NCI-H146 (cell line): ENCODE measurements at places on chromosomes 1 and 21.
A peak's percentile ranks its signal among the peaks of the same experiment; 100 is the strongest.

GRCh38 chr1:185017966-185018365 is 27.4 kb upstream of the RNF2 start:
- DNase-seq, result no peak

GRCh38 chr1:179031855-179032513 is 6.3 kb downstream of the FAM20B start:
- DNase-seq, result no peak

DNA sequence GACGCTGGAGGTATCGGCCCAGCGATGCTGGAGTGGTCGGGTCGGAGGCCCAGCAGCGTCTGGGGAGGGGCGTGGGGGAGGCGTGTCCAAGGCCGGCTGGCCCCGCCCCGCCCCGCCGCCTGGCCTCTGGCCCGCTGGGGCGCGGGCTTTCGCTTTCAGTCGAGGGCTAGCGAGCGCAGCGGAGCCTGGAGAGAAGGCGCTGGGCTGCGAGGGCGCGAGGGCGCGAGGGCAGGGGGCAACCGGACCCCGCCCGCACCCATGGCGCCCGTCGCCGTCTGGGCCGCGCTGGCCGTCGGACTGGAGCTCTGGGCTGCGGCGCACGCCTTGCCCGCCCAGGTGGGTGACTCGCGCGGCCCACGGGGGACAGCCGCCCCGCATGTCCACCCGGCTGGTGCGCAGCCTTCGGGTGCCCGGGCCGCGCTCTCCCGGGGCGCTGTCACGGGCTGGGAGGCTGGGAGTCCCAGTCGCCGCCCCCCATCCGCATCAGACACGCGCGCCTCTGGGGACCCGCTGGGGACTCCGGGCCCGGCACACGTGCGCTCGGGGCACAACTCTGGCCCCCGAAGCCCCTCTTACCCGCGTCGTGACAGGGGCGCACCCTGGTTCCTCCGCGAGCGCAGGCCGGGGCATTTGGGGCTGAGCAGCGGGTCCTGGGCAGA is at the start of gene TNFRSF1B:
TSS of gene TNFRSF1B (plus strand) at position 158 of the 659 bp plus-strand sequence. CDS start at position 259, 101 bp downstream.
- DNase-seq, result peak; percentile 21

- DNase-seq, result no peak
Measured at GRCh38 chr21:41835711-41836154, 43.4 kb downstream of the PRDM15 start.

DNA sequence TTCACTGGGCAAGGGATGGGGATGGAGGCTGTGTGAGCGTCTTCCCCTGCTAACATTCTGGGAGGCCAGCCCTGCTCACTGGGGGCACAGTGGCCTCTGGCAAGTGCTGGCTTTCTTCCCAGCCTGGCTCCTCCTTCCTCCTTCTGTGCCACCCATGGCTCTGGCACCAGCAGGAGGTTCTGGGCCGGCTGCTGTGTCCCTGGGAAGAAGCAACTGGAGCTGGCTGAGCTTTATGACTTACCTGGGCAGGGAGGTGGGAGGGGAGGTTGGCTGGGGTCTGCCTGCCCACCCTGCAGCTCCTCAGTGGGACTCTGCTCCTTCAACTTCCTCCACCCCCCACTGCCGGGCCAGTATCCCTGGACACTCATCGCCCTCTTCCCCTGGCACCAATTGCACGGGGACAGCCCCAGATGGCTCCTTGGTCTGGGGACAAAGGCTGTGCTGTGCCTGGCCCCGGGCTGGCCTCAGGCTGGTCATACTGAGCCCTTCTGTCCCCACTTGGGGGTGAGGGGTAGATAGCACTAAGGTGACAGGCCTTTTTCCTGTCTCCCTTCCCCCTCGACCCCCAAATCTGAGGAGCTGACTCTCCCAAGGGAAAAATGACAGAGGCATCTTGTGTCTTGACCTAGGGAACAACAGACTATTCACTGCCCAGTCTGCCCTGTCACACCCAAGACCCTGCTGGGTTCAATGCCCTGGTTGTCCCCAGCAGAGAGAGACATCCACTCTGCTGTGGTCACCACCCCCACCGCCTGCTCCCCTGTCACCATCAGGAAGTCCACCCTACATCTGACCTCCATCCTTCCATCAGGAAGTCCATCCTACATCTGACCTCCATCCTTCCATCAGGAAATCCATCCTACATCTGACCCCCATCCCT is 14.4 kb downstream of the CDK18 start:
- DNase-seq, result no peak

GRCh38 chr1:10211805-10212410 is 1.5 kb downstream of the KIF1B start:
- DNase-seq, result peak; percentile 7

GRCh38 chr1:174230399-174230798 is 71.1 kb downstream of the RABGAP1L start:
- no peak for DNase-seq

DNA sequence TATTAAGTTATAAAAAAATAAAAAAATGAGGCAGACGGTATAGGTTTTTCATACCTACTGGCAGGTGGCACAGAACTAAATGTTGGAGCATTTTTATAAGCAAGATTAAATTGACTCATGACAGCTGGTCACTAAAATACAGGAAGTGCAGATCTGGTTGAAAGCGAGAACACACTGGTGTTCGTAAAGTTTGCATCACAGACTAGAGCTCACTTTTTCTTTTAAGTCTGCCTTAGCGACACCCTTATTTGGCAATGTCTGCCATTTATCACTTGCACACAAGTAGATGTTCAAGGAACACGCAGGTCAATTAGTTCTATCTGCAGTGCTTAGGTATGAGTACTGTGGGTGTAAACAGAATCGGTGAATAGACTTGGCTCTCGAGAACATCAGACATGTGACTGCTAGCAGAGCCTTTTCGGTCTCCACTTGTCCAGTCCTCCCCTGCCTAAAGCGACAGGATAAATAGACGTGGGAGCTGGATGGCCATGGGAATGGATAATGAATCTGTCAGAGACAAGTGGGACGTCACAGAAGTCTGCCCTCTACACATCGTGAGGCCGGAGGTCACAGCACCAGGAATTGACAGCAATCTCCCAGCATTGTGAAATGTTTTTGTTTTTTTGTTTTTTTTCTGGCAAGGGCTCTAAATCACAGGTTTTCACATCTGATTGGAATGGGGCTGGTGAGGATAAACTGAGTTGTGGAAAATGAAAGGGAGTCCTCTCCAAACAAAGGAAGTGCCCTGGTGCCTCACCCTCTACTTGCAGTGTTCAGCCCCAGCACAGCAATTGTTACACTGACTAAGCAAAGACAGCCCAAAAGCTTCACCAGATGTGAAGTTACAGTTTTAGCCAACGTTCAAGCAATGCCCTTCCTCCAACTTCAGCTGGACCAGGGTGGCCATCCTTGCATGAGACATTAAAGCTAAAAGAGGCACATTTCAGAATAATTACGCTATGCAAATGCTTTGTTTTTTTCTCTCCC is 248.9 kb downstream of the NTNG1 start:
- no peak for DNase-seq

DNA sequence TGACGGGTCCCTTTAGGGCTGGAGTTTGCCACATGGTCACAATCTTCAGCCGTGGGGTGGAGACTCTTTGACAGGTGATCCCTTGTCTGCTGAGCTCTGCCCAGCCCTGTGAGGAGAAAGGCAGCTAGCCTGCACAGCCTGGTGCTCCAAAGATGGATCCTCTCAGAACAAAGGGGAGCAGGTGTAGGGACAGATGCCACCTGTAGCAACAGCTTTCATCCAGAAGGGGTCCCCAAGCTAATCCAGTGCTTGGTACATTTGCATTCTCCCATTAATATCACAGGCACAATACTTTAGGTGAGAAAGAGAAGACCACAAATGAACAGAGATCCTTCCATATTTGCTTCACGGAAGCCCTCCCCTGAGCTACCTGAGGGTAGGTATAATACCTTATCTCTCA is 93.2 kb downstream of the CCDC185 start:
- peak; percentile 18 for DNase-seq

DNA sequence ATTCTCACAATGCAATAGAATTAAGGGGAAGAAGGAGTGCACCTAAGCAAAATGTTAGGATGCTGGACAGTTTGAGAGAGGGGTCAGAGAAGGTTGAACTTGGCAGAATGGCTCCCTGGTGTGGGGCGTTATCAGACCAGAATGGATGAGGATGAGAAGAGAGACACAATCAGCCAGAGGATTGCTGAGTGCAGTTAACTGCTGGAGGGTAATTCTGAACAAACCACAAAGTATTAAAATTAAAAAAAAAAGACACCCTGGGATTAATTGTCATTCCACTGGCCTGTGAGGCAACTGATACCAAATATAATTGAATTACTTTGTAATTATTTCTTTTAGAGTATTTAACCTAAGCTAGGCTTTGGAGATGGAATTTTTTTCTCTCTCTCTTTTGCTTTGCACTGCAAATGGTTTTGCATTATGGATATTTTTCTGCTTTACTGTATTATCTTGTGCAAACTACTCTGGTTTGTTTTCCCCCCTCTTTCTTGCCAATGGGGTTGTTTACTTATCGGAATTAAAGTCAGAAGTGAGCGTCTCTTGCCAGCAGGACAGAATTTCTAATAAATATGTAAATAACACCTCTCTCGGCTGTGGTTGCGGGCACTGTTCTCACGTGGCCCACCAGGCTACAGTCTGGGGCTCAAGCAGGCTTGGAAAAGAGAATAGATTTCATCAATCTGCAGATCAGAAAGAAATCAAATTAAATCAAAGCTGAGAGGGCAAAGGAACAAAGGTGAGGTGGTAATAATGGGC is 572.9 kb upstream of the CAMK1G start:
- DNase-seq, result peak; percentile 65

DNA sequence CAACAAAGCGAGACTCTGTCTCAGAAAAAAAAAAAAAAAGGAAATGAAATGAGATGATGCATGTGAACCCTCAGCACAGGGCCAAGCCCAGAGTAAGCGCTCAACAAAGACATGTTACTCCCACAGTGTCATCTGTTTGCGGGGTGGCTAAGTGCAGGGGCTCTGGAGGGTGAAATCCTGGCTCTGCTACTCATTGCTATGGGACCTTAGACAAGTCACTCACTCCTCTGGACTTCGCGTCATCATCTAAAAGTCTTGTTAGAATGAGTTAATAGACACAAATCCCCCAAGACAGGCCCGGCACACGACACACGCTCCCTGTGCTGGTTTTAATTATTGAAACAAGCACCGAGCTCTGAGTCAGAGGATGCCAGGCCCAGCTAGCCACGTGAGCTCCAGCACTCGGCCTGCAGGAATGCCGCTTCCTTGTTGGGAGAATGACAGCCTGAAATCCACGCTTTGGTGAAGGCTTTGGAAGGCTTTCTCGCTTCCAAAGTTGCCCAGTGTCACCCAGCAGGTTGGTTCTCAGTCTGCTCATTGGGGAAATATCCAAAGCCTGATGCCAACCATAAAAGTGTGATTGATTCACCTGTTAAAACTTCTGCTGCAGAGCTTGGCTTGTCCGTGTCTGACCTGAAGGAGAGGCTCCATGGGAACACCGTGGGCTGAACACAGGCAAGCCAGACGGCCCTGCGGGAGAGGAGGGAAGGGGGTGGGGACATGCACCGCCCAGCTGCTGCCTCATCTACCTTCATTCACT is 36.7 kb upstream of the TARDBP start:
- no peak for DNase-seq

DNA sequence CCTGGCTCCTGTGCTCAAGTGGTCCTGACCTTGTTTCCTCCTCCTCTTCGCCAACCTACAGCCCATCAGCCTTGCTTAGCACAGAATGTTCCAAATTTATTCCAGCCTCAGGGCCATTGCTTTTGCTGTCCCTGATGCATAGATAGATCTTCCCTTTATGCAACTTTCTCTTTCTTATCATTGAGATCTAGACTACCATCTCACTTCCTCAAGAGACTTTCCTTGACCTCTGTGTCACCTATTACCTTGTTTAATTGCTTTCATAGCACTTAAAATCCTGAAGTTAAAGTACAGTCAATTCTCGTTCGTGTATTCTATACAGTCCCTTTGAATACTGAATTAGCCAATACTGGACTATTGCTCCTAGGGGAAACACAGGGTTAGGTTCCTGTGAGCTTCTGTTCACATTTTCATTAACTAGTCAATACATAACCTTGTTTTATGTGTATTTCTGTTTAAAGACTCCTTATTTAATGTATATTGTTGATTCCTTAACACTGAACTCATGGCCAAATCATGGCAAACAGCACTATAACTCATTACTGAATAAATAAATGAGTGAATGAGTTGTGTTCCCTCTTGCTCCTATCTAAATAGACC is 26.2 kb upstream of the MCOLN3 start:
- DNase-seq, result no peak

DNA sequence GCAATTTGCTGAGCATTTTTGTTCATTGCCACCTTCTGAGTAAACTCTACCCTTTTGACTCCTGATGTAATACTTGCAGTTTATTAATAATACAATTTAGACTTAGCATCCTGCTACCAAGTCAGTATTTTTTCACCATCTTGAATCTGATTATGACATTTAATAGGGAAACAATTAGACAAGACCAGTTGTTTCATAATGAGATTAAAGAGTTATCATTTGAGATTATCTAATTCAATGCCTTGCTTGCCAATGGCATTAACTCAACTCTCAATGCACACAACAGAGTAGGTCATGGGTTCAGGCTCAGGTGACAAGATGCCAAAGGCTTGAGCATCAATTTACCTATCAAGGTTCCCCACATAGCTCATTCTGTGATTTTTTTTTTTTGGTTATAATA is 488.4 kb downstream of the DISC1 start:
- DNase-seq, result no peak

DNA sequence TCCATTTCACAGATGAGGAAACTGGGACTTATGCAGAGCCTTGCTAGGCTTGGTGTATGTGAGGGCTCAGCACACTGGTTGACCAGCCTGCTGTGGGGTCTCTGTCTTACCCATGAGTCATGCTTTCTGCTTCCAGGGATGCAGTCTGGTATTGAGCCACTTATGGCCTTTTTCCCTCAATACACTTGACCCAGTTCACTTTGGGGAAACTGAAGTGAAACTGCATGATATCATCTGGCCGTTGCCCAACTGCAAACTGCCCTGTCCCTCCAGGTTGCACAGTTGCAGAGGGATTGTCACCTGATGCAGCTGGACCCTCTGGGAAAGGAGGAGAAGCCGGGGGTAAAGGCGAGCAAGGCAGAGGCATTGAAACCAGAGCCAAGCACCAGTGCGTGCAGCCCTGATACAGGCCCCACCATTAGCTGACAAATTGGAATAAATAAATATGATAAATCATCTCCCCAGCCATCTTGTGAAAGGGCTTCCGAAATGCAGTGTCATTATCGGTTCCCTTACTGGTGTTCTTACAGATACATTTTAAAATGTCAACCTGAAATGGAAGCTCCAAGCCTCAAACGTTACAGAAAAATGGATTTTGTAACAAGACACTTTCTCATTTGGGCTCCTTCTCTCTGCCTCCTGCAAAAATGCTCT is 39.3 kb upstream of the DUSP10 start:
- no peak for DNase-seq

DNA sequence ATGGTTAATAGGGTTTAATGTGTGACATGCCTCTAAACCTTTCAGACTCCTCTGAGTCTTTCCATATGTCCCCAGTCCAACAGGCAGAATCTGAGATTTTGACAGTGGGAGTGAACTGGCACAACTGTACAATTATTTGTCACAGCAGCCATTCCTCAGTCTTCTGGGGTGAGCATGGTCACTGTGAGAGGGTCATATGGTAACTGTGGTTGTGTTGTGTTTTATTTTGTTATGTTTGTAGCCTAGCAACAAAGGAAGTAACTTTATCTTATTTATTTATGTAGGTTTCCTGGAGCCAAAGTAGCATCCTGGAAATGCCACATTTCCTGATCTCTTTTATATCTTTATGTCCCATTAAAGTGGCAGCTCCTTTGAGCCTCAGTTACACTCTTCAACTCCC is 1067.9 kb downstream of the TTLL7 start:
- no peak for DNase-seq
